ENCODE measurements at places on chromosomes 1 and 21.

- DNase-seq = no peak
Measured at GRCh38 chr1:41312991-41313645, 48.1 kb upstream of the FOXO6 start.

DNA sequence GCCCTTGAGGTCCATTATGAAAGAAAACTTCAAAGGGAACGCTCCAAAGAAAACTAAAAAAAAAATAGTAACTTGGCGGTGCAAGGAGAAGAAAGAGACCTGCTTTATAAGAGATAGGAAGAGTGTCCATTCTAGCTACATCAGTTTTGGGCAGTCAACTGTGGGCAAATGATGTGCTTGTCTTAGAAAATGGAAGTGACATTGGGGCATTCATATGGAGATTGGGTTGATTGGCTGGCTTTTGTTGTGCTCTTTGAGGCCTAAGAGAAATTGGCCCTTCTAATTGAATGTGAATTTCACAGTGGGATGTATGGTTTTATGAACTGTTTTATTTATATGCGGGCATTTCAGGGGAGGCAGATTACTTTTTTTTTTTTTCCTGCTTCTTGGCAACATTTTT lies 13.2 kb downstream of the PPP1R12B start:
- no peak for DNase-seq

DNA sequence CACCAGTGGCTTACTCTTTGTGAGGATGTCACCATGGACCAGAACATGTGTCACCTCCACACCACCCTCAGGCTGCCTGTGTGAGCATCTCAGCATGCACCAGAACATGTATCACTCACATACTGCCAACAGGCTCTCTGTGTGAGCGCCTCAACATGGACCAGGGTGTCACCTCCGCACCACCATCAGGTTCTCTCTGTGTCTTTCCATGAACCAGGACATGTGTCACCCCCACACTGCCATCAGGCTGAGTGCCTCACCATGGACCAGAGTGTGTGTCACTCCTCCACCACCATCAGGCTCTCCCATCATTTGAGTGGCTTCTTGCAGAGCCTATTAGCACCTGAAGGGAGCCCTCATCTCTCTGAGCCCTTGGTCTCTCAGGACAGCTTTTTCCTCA lies 125.2 kb downstream of the ZNF648 start:
- no peak for DNase-seq

GRCh38 chr21:44049182-44049581 lies 37.1 kb downstream of the TRAPPC10 start:
- no peak for DNase-seq

GRCh38 chr1:110774398-110774797 lies 98.5 kb upstream of the CD53 start:
- no peak for DNase-seq

GRCh38 chr1:113388621-113389358 lies 1.5 kb upstream of the MAGI3 start:
- no peak for DNase-seq

DNA sequence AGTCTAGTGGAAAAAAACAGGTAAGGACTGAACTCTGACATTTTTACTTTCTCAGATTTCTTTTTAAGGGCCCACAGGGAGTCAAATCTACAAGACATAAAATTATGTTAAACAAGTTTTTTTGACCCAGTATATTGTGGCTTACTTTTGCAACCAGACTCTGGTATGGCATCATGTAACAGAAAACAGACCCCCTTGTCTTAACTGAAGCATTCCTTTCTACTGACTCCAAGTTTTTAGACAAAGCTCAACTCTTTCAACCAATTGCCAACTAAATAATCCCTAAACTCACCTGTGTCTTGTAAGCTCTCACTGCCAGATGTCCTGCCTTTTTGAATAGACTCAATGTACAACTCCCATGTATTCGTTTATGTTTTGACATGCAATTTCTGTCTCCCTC lies 64.3 kb downstream of the FASLG start:
- DNase-seq = no peak

GRCh38 chr1:207991583-207992026 lies 80.7 kb upstream of the CD34 start:
- no peak for DNase-seq

DNA sequence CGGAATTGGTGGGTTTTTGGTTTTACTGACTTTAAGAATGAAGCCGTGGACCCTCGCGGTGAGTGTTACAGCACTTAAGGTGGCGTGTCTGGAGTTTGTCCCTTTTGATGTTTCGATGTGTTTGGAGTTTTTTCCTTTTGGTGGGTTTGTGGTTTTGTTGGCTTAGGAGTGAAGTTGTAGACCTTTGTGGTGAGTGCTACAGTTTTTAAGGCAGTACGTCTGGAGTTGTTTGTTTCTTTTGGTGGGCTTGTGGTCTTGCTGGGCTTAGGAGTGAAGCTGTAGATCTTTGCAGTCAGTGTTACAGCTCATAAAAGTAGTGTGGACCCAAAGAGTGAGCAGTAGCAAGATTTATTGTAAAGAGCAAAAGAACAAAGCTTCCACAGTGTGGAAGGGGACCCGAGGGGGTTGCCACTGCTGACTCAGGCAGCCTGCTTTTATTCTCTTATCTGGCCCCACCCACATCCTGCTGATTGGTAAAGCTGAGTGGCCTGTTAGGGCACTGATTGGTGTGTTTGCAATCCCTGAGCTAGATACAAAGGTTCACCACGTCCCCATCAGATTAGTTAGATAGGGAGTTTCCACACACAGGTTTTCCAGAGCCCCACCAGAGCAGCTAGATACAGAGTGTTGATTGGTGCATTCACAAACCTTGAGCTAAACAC lies 20.9 kb downstream of the HENMT1 start:
- no peak for DNase-seq

DNA sequence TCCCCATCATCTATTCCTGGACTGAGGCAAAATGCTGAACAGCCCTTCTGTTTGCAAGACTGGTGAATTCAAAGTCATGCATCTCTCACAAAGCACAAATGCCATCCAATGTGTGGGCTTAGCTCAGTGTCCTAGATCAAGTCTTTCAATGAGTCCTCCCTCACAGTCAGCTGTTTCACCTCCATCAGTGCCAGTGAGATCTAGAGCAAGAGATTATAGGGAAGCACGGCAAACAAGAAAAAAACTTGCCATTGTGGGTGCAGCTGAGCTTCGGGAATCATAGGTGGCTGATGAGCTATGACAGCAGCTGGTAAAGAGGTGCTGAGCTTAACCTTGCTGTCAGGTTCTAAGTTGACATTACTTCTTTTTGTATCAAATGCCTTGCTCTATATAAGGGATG lies 130.2 kb downstream of the LMX1A start:
- DNase-seq = no peak

- DNase-seq = no peak
Measured at GRCh38 chr1:110200190-110200589, 9.9 kb upstream of the KCNC4 start.

GRCh38 chr1:26839339-26839722 lies 12.8 kb downstream of the ZDHHC18 start:
- DNase-seq = no peak

DNA sequence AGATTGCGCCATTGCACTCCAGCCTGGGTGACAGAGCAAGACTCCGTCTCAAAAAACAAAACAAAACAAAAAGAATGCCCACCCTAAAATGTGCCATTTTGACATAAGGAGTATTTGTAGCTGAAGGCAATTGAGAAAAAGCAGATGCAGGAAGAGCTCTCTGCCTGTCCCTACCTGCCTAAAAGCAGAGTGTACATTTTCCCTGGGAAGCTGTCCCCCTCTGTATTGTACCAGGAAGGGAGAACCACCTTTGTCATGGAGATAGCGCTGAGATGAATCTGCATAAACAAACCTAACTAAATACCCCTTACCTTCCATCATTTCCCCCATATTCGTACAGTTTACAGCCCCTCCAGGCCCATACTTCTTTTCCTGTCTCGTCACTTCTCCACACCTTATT lies 94.4 kb upstream of the SLC45A1 start:
- no peak for DNase-seq

GRCh38 chr1:192702212-192702902 lies 66.4 kb downstream of the RGS13 start:
- DNase-seq = no peak

DNA sequence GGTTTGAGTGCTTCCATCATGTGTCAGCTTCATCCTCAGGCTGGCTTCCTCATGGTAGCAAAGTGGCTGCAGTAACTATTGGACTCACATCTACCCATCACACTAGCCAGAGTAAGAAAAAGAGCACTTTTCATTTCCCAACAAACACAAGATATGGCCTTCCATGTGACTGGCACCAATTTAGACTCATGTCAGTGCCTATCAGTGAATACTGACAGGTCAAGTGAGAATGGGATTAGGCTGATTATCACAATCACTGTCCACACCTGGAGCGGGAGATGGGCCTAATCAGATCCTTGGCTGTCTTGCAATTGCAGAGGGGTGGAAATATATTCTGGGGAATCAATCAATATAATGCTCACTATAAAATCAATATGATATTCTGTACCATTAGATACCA lies 2.9 kb upstream of the RABGAP1L start:
- DNase-seq = no peak
